ENCODE measurements at places on chromosomes 13 and 19. TPM values are rescaled to one million over a fixed set of nuclear protein-coding genes. Genes with fewer than 3 reads are reported as not detected.

ADGRE2 gene
- total RNA-seq: not detected

RFPL4AL1 gene
- total RNA-seq: not detected

ZNF837 gene
- total RNA-seq: 2.1 TPM

TPTE2 gene
- total RNA-seq: not detected

RASIP1 gene
- 196 TPM for total RNA-seq

DMKN gene
- total RNA-seq: not detected

UBE2S gene
- total RNA-seq: 158 TPM

ABHD17A gene
- 184 TPM for total RNA-seq

C19orf18 gene
- 0.13 TPM for total RNA-seq

KASH5 gene
- not detected for total RNA-seq

ATP7B gene
- total RNA-seq: 4.2 TPM

RFXAP gene
- total RNA-seq: 2.0 TPM

RASAL3 gene
- total RNA-seq: 18.7 TPM

NOVA2 gene
- total RNA-seq: 9.7 TPM

MAST1 gene
- total RNA-seq: not detected

PRSS57 gene
- not detected for total RNA-seq

SIGLEC12 gene
- not detected for total RNA-seq

PRPF31 gene
- 107 TPM for total RNA-seq

USHBP1 gene
- 23.6 TPM for total RNA-seq

UBL5 gene
- total RNA-seq: 865 TPM

PTH2 gene
- not detected for total RNA-seq

DNAAF3 gene
- 1.8 TPM for total RNA-seq

All from mammary microvascular endothelial cell (primary cell).